Hematopoietic multipotent progenitor cell (in vitro differentiated cells): ENCODE measurements at places on chromosomes 5 and 9.

DNA sequence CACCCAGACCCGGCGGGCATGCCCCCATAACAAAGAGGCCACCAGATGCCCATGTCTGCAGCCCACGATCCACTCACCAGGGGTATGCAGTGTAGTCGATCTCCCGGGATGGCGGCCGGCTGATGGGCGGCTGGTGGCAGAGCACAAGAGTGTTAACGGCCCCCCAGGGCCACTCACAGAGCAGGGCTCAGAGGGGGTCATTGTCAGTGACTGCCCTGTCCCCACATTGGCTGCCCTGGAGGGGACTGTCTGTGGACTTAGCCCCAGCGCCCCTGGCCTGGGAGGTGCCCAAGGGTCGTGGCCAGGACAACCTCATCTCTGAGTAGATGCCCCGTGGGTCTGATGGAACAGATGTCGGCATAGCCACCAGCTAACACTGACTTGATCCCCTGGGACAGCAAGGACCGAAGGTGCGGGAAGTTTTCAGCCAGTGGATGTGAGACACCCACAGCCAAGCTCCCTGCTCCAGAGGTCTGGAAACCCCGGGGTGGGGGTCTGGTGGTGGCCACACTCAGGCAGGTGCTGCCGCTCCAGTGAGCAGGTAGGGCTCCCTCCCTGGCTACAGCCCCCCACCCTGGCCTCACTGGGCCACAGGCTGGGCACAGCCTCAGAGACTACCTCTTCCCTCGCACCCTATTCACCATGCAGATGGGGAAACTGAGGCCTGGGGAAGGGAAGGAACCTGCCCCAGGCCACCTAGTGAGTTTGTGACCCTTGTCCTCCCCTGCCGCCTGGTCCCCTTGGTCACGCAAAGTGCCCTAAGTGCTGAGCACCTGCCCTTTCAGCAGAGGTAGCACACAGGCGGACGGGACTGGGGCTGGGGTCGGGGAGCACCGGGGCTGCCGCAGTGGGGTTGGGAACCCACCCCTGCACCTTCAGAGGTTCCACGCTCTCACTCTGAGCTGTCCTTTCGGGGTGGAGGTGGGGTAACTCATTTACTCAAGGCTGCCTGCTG is 38.1 kb upstream of the SARDH start:
- DNase-seq: no peak

- DNase-seq: no peak
Observed at GRCh38 chr9:16062542-16063240, 509.8 kb downstream of the CCDC171 start.

DNA sequence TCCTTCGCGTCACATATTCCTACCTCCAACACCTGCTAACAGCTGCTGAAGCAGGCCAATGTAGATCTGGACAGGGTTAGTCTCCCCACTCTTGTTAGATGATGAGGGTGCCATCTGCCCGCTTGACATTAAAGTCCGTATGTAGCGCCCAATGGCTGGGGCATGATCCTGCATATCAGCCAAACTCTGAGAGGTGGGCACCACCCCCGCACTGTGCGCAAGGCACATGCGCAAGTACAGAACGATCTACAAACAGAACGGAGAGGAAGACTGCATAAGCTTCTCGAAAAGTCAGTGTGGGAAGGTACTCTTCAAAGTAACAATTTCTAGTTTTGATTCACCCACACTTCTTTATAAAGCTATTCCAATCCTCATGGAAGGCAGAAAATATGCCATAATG is 69.8 kb downstream of the ECPAS start:
- no peak for DNase-seq

DNA sequence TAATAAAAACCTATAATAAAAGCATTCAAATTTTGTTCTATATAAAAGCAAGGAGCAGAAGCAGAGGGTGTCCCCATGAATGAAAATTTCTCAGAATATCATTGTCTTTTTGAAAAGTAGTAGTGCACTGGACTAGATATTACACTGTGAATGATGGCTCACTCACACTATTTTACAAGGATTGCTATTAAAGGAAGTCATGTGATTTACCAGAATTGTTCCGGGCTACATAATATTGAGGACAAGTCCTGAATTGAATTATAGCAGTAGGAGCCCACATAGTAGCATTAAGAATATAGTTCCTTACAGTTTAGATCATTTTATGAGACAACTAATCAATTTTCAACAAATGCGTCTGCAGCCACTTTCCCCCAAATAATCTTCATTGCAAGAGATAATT is 7.7 kb upstream of the TLE4 start:
- DNase-seq: no peak

DNA sequence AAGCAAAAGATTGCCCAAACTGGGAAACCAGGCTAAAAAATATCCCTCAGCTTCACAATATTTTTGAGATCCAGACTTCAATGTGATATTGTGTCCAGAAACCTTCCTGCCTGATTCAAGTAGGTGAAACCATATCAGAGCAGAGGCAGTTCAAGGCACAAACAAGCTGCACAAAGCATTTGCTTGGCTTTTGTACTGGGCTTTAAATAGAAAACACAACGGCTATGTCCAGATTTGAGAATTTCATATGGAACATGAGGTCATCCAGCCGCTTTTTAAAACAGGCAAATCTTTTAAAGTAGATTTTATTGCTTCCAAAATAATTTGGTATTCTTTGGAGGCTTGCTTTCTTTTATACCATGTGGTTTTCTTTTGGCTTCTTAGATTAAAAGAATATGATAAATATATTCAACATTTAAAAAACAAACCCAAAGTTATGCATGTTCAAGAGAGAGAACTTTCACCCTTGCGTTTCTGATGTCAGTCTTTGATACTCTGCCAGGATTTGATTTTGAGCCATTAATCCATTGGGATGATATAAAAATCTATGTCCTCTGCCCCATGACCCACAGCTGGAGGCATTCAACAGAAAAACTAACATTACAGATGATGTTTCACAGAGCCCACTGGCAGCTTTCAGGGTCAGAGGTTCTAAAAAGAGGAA is 29.0 kb upstream of the CCDC112 start:
- no peak for DNase-seq

- DNase-seq: no peak
Observed at GRCh38 chr5:74848553-74849025, 17.6 kb downstream of the FAM169A start.

- DNase-seq: no peak
Observed at GRCh38 chr9:120693700-120694008, 20.6 kb downstream of the MEGF9 start.

DNA sequence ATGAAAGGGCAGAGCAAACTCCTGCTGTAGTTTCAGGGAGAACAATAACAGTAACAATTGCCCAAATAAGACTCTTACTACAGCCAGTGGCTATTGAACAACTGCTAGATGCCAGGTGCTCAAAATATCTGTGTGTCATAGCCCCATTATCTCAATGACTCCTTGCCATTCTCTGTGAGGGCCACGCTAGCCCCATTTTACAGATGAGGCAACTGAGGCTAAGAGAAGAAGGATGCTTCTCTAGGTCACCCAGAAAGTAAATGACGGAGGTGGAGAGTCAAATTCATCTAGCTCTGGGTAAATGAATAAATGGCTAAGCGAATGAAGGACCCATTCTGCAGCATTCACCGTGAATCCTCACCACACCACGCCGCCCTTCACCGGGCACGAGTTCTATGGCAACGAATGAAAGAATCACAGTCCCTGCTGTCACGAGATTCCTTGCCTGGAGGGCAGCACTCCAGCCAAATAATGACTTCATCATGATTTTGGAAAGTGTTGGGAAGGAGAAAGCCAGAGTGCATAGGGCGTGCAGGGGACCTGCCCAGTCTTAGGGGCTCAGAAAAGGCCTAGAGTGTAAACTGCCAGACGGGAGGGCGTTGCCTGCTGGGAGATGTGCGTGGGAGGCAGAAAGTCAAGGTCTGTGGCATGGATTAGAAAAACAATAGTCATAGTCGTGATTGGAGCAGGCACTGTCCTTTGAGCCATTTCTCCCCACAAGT is 147.2 kb downstream of the C9orf50 start:
- DNase-seq: no peak

DNA sequence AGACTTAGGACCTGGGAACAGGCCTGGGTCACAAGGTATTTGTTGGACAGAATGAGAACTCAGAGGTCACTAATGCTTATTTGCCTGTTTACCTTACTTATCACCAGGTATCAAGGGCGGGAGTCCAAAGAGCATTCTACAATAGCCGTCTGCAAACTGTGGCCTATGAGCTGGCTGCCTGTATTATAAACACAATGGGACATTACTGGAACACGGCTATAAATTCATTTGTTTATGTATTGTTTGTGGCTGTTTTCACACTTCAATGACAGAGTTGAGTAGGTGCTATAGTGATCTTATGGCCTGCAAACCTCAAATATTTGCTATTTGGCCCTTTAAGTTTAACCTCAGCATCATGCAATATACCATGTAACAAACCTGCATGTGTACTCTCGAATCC is 76.6 kb upstream of the ASTN2 start:
- DNase-seq: no peak

DNA sequence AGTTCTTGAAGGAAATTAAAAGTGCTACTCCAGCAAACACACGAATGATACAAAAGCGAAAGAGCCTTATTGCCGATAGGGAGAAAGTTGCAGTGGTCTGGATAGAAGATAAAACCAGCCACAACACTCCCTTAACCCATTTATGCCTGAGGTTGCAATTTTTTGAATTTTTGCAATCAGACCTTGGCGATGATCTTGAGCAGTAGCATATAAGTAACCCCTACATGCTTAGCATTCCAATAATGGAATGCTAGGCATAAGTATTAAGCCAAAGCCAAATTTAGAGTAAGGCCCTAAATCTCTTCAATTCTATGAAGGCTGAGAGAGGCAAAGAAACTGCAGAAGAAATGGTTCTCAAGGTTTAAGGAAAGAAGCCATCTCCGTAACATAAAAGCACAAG is 153.5 kb downstream of the SLC28A3 start:
- DNase-seq: no peak

- no peak for DNase-seq
Observed at GRCh38 chr9:138078846-138079245, 201.3 kb downstream of the CACNA1B start.

DNA sequence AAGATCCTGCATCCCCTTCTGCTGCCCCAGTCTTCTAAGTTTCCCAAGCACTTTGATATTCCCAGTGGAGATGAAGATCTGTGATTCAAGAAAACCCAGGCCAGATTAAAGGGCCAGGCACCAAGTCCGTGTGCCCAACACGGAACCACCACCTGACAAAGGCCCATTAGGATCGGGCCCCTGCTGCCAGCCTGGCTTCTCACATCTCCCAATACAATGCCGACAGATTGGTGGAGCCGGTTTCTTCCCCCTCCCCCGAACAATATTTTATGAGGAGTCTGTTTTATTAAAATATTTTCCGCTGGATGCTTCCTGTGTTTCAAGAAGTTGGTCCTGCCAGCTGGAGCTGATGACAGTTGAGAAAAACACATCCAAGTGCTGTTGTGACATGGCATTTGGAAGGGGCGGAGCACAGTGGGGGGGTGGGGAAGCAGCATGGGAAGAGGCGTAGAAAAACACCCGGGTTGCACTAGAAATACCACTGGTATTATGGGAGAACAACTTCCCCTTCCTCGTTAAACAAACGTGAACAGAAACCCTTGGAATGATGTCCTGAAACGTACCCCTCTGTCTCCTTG is 45.0 kb downstream of the CRB2 start:
- DNase-seq: no peak

- peak; percentile 51 for DNase-seq
Observed at GRCh38 chr9:113011911-113012381, at the start of gene ZNF883. TSS of gene ZNF883 (minus strand) at chr9:113012192.
